ENCODE measurements at places on chromosomes 2 and 18.

- DNase-seq, result no peak
Observed at GRCh38 chr18:31498574-31499524, 872 bp downstream of the DSG2 start.

DNA sequence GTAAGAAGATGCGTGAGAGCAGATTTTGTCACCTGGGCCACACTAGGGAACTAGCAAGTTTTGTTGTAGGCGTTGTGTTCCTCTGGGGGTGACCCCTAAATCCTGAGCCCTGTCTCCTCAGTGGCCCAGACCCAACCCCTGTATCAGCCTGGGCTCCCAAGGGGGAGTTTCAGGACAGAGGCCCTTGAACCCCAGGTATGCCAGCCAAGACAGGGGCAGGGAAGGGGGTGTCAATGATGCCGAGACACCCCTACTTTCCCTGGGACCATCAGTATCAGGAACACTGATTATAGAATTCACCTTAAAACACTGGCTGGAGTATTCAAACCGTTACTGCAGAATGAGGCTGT, 39.1 kb upstream of the RPL31 start:
- DNase-seq, result no peak

- no peak for DNase-seq
Observed at GRCh38 chr18:37783771-37784170, 218.2 kb upstream of the CELF4 start.

DNA sequence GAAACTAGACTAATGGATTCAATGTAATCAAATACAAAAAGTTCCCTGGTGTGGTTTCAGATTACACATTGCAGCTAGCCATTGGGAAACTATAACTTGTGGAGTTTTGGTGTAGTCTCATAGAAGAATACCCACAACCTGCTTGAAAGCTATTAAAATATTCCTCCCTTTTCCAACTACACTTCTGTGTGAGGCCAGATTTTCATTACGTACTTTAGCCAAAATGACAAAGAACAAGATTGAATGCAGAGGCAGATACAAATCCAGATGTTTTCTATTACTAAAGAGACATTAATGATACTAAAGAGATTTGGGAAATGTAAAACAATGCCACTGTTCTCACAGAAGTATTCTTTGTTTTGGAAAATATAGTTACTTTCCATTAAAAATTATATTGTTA, 128.7 kb upstream of the SLC35G4 start:
- no peak for DNase-seq

- DNase-seq, result peak; percentile 90
Observed at GRCh38 chr2:128232965-128233789, 85.5 kb downstream of the HS6ST1 start.

GRCh38 chr2:26000561-26001082, 18.3 kb upstream of the KIF3C start:
- DNase-seq, result no peak

DNA sequence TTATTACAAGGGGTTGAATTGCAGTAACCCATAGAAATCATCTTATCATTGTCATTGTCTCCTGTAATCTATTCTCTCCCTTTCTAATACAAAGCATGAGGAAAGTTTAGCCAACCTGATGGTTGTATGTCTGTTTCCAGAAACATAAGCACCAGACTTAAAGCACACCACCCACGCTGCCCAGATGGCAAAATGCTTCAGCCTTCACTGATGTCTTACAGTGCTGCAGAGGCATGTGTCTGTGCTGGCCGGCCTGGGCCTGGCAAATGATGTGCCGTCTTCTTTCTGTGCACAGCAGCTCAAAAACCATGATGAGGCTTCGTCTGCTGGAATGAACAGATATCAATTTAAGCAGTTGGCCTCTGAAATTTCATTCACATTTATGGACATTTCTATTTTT, 443.0 kb upstream of the RGPD4 start:
- no peak for DNase-seq

DNA sequence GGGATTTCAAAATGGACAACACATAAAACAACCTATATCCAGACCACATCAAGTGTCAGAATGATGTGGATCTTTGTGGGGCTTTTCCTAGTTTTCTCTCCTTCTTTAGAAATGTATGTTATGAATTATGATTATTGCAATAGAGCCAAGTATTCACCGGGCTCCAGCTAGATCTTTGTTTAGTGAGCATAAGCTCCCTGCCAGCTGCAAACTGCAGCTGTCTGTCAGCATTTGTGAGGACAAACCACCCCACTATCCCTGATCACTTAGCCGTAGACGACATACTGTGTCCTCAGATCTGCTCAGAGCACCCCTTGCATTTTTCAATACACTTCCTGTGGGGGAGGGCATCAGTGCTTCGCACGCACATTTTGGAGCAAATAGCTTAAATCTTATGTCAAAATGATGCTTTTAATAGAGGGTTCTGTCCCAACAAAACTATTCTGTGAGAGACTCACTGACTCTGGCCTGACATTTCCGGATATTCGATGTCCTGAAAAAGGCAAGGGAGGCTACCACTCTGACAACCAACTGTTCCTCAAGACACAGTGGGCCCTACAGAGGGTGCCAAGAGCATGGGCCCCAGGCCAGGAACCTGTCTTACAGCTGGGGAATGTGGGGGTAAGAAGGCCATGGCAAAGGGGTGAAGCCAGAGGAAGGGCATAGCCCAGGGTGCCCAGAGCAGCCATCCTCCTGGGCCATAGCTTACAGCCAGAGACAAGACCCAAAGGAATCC, 346.0 kb downstream of the ARHGAP15 start:
- no peak for DNase-seq

- no peak for DNase-seq
Observed at GRCh38 chr2:150120326-150120955, 367.0 kb downstream of the RND3 start.

GRCh38 chr18:45755934-45756333, 32.0 kb downstream of the SLC14A1 start:
- DNase-seq, result peak; percentile 20

DNA sequence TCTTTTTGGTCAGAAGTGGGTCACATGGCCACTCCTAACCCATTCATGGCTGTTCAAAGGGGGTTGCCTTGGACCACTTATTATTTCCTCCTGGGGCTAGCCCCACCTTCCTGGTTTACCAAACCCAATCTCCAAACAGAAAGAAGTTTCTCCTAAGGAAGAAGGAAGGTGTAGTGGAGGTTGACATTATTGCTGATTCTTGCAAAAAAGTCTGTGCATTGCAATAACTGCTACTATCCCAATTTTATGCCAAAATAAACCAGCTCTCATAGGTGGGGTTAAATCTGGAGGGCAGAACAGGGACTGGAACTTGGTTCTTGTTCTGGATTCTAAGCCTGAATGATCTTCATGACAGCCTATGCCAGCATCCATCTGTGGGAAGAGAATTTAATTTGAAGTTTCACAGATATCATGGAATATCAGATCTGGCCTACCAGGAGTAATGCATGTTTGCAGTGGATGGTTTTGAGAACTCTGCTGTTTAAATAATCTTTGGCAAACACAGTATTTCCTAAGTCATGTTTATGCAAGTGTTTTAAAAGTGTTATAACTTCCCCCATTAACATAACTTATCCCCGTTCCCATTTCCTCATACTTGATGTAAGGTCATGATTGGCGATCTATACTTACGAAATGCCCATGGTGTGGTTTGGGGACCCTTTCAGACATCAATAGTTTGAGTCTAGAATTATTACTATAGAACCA, 11.9 kb downstream of the ANXA4 start:
- DNase-seq, result no peak

DNA sequence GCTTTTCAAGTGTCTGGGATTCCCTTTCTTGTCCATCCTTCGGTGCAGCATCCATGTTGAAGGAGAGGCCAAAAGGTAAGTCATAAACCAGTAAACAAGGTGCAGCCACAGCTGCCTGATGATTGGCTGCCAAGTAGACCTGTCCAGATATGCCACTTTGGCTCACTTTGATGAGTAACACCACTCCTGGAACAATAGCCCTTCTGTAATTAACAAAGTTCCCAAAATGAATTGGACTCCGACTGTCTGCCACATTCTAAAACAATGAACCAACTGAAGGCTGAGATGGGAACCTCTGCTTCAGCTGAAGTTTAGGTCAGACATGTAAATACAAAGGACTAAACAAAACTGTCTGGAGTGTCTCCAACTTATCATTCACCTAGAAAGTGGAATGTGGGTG, 82.2 kb upstream of the LGALSL start:
- no peak for DNase-seq

GRCh38 chr2:18106841-18107240, 228.4 kb downstream of the KCNS3 start:
- DNase-seq, result no peak
